Activated CD4-positive, alpha-beta T cell treated with anti-CD3 and anti-CD28 coated beads, Interleukin-2, amount 50 U/mL, for 24 hours (primary cell): ENCODE measurements at places on chromosomes 7 and 10.

DNA sequence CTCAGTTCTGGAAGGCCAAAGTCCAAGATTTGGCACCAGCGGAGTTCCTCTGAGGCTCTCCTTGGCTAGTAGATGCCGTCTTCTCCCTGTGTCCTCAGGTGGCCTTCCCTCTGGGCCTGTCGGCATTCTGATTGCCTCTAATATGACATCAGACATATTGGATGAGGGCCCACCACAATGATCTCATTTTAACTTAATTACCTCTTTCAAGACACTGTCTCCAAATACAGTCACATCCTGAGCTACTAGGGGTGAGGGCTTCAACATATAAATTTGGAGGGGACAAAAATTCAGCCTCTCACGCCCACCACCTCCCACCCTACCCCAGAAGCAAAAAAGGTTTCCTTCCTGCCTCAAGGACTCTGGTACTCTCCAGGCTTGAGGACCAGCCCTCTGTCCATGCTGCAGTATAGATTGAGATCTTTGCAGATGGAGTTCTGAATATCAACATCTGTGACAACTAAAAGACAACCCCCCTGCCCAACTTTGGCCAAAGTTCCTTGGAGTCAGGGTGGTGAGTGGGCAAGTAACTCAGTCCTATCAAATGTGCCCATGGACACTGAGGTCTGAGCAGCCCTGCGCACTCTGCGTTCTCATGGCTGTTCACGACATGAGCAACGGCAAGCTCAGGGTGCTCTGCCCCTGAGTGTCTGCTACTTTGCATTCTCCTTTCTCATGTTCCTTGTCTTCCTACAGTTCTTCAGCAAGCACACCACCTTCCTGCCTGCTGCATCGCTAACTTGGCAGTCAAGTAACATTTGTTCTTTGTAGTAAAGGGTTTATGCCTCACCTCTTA is 11.5 kb downstream of the TMEM176B start:
- no peak for DNase-seq

DNA sequence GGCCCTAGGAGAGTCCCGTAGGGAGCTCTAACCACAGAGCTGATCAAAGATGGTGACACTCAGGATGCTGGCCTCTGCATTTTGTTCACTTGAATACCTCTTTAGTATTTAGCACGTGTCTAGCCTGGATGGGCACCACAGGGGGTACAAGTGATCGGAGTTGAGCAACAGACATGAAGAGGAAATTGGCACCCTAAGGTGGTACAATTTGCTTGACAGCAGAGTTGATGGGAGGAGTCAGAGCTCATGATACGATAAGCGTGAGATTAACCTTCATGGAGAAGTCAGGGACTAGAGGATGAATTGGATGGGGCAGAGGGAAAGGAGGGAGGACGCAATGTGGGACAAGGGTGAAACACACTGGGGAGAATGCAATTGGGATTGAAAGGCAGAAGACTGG is 9.9 kb upstream of the ZNF212 start:
- no peak for DNase-seq

DNA sequence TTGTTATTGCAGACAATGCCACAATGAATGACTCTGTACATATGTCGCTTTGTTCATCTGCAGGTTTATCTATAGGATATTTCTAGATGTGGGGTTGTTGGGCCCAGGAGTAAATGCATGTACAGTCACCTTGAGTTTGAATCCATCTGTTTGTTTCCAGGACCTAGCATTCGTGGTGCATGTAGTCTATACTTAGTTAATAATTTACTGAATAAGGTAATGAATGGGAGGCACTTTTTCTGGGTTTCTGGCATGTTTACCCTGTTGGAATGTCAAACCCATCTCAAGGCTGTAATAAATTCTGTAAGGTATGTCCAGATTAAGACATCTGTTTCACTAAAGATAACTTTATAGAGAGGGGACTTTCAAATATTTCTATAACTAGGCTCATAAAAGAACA is 23.5 kb downstream of the HECTD2 start:
- DNase-seq = no peak

GRCh38 chr7:51023547-51023946 is 240.9 kb upstream of the GRB10 start:
- DNase-seq = no peak

- DNase-seq = no peak
These were observed 18.8 kb upstream of the GNA12 start for GRCh38 chr7:2862831-2863361.

DNA sequence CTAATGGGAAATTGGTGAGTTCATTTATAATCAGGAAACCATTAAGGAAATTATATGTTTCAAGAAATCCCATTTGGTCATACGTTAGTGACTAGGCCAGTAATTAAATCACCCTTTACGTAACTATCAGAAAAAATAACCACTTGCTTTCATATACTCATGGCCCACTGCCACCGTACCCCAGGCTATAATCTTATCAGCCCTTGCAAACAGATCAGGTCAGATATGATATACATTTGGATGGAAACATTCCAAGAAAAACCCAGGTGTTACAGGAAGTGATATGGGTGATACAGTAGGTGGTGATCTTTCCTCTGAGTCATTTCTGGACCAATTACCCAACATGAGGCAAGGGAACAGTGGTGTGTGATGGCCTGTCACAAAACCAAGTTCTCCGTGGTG is 481.0 kb upstream of the SEMA3A start:
- no peak for DNase-seq
